ENCODE measurements at places on chromosomes 3 and 15.

- no peak for DNase-seq
Measured at GRCh38 chr3:114093596-114093995, 37.1 kb downstream of the QTRT2 start.

- no peak for DNase-seq
Measured at GRCh38 chr3:67605377-67605776, 49.0 kb downstream of the SUCLG2 start.

- no peak for DNase-seq
Measured at GRCh38 chr15:64502151-64502550, 41.8 kb downstream of the ZNF609 start.

DNA sequence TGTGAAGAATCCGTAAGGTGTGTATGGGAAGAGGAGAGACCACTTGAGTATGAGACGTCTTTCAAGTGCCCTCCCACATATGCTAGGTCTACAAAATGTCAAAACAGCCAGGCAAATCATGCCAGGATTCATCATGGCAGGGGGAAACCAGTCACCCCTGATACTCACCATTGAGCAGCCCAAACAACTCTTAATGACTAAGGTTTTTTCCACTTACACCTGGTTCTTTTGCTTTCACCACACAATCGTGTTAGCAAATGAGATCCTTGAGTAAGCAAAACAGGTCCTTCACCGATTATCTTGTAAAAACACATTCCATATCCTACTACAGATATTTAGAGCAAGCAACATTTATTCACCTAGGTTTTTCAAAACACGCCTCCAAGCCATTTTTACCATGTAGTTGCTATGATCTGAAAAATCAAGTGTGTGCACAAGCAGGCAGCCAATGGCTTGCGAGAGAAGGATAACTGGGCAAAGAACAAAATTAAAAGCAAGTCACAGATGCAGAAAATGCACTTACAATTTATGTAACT, 177.5 kb upstream of the LPP start:
- no peak for DNase-seq

GRCh38 chr3:187930021-187930420, 184.8 kb upstream of the BCL6 start:
- no peak for DNase-seq

- DNase-seq: no peak
Measured at GRCh38 chr3:56012721-56013120, 455.5 kb downstream of the ERC2 start.

DNA sequence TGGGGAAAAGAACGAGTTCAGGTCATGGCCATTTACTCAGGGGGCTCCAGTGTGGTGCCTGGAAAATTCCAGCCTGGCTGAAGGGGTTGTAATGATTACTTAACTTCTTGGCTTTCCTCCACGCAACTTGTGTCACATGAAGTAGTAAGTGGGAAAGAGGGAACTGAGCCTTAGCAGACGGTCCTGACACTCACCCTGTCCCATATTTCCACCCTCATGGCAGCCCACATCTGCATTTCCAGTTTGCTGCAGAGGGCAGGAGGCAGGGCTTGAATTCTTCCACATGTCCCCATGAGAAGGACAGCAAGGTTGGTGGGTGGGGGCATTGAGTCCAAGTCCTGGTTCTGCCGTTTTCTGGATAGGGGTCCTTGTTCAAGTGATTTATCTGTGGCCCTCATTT, 7.8 kb upstream of the CAMP start:
- DNase-seq: no peak

DNA sequence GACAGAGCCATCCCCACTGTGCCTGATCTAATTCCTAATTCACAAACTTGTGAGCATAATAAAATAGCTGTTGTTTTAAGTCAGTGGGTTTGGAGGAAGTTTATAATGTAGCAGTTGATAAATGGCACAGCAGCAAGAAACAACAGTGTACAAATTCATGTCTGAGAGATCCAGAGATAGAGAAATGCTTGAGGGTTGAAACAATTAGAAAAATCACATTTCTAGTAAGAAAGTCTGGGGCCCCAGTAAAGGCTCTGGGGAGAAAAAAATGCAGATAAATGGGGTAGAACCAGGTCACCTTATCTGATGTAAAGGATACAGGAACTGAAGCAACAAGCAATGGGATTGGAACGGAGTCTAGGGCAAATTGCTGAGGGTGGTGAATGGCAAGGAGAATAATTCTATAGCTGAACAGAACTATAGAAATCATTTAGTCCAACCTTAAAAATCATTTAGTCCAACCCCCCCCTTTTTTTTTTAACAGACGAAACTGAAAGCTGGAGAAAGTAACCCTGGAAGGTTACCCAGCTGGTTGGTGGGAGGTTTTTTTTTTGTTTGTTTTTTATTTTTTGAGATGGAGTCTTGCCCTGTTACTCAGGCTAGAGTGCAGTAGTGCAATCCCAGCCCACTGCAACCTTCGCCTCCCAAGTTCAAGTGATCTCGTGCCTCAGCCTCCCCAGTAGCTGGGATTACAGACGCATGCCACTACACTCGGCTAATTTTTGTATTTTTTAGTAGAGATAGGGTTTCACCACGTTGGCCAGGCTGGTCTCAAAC, 14.3 kb upstream of the SHQ1 start:
- no peak for DNase-seq

DNA sequence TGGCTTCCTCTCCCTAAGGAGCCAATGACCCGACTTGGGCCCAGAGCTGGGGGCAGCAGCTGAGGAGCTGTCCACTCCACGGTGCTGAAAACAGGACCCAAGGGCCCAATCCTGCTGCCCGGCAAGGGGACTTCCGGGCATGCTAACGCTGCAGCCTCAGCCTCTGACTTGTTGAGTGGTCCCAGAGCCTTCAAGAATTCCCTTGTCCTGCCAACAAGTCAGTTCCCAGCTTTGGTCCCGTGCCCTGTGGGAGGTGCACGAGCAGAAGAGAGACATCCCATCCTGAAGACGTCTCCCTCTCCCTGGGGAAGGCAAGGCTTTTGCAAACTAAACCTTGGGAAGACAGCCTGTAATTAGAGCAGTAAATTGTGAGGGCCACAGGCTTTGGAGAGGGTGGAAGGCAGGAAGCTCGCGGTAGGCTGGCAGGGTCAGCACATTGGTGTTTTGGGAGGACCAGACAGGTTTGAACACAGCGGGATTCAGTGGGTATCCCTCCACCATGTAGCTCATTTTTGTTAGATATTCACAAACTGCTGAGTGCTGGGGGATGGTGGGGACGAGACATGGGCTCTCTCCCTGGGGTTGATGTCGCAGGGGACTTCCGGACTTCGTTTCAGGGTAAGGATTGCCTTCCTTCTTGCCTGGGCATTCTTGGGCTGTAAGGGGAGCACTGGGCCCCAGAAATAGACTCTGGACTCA, 29.8 kb upstream of the PRR23E start:
- DNase-seq: no peak

DNA sequence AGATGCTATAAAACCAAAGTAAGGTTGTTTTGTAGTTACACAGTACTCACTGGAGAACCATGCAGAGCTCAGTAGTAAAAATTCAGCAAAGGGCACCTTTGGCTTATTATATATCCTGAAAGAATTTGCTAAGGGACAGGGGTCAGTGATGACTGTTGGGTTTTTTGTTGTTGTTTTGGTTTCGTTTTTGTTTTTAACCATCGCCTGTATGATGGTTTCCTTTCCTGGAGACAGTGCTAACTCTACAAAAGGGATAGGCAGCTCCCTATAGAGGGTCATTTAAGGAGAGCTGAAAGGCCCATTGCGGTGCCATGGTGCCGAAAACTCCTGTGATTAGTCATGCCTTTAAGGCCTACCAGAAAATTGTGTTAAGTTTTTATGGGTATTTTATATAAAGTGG, 118.2 kb upstream of the GOLIM4 start:
- DNase-seq: no peak

DNA sequence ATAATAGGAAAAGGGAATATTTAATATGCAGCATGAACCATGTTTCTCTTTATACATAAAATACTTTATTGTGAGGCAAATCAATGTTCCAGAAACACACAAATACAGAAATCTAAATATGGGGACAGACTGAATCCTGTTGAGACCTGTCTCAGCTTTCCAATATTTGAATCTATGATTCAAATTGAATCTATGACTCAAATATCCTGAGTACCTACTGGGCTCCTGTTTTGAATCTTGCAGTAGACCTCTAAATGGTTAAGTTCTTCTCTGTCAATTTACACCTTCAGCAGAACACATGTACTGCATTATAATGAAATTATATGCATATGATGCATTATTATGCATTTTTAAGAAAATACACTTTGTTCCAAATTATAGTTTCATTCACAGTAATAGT, 143.2 kb upstream of the PLXND1 start:
- no peak for DNase-seq

DNA sequence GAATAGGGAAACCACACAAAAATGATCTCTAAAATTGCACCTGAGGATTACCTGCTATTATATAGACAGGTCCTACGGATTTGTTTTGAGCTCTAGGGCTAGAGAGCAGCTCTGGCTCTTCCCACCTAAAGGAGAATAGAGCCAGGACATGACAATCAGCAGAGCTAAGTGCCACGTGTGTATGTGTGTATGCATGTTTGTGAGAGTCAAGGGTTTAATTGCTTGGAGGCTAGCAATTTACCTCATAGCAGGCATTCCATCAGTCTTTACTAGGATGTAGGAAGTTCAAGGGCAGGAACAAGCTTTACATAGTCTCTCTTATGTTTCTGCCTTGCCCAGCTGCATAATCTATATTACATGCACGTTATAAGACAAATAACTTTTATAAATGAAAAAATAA, 498.2 kb downstream of the NSUN3 start:
- no peak for DNase-seq

DNA sequence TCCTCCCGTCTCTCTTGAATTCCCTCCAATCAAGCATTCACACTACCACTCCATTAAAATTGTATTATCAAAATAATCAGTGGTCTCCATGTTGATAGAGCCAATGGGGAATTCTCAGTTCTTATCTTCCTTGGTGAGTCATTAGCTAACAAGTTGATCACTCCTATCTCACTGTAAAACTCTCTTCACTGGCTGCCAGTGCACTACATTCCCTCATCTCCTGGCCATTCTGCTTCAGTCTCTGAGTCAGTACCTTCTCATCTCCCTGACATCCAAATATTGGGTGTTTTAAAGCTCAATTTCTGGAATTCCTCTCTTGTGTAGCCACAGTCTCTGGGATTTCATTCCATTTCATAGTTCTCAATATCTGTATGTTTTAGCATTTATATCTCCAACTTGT, 175.2 kb downstream of the ALDH1A2 start:
- no peak for DNase-seq

DNA sequence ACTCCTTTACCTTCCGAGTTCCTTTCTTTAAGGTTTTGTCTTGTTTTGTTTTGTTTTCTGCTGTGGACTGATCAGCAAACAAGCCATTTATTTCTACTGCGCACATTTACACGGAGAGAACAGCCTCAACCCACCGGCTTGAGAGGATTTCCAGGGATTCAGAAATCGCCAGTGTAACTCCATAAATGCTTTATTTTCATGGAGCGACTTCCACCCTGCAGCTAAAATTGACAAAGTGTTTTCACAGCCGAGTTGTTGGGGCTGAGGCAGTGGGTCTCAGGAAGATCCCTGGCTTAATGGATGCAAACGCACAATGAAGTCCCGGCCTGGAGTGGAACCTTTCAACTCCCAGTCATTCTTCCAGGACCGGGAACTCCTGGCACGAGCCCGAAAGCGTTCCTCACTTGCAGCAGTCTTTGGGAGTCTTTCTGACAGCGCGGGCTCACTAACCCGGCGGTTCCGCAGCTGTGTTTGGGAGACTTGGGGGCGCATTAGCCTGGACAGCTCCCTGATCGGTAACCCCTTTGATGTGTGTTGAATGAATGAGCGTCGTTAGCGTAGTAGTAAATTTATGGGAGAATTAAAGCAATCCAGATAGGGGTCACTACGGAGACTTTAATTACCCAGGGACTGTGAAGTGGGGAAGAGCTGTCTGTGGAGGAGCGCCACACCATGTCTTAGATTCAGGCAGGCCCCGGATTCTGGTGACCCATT, 785 bp upstream of the MYRIP start:
- DNase-seq: no peak

- no peak for DNase-seq
Measured at GRCh38 chr3:66411474-66411873, 89.3 kb downstream of the LRIG1 start.

DNA sequence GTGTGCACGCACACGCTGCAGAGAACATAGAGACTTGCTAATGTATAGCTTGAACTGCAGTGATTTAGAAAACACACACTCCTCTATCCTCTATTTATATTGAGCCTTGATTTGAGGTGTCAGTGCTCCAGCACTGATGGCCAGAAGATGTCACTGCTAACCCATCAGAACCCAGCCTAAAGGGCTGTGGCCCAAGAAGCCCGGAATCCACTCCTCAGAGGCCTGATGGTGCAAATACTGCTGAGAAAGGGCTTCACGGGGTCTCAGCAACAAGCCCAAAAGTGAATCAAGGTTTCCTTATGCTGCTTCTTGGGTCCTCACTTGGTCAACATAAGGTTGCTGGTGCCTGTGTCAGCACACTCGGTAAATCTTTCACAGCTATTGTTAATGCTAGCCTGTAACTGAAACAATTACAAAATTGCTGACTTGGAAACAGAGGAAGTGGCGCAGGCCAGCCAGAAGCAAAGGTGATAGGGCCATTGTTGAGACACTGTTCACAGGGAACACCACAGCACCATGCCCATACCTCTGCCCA, 60.3 kb downstream of the HEG1 start:
- no peak for DNase-seq

GRCh38 chr3:128807186-128807830, 72.1 kb upstream of the ACAD9 start:
- no peak for DNase-seq

DNA sequence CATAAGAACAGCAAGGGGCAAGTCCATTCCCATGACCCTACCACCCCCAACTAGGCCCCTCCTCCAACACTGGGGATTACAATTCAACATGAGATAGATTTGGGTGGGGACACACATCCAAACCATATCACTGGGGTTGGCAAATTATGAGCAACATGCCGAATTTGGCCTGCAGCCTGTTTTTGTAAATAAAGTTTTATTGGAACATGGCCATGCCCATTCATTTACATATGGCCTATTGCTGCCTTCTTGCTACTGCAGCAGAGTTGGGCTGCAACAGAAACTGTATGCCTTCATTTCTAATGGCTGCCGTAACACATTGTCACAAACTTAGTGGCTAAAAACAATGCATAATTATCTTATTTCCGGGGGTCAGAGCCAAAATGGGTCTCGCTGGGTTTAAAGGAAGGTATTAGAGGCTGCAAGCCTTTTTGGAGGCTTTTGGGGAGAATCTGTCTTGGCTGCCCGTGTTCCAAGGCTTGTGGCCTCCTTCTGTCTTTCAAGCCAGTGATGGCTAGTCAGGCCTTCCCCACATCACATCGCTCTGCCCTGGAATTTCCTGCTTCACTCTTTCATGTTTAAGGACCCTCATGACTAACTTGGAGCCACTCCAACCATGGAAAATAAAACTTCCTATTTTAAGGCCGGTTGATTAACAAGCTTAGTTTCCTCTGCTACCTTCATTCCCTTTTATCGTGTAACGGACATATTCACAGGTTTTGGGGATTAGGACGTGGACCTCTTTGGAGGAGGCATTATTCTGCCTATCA, 428.5 kb upstream of the PROK2 start:
- no peak for DNase-seq

DNA sequence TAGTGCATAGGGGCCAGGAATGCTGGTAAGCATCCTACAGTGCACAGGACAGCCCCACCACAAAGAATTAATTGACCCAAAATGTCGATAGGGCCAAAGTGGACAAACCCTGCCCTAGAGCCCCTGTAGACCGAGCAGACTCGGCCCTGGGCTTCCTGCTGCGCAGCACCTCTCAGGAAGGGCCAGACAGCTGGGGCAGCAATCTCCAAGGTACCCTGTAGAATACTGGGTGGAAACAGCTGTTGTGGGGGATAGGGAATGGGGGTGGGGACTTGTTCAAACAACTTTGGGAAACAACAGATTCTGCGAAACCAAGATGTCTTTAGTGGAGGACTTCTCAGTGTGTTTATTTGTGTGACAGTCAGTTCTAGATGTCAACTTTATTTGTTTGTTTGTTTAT, 67.1 kb downstream of the MRPL46 start:
- no peak for DNase-seq
